ENCODE measurements at places on chromosomes 11 and 22.

DNA sequence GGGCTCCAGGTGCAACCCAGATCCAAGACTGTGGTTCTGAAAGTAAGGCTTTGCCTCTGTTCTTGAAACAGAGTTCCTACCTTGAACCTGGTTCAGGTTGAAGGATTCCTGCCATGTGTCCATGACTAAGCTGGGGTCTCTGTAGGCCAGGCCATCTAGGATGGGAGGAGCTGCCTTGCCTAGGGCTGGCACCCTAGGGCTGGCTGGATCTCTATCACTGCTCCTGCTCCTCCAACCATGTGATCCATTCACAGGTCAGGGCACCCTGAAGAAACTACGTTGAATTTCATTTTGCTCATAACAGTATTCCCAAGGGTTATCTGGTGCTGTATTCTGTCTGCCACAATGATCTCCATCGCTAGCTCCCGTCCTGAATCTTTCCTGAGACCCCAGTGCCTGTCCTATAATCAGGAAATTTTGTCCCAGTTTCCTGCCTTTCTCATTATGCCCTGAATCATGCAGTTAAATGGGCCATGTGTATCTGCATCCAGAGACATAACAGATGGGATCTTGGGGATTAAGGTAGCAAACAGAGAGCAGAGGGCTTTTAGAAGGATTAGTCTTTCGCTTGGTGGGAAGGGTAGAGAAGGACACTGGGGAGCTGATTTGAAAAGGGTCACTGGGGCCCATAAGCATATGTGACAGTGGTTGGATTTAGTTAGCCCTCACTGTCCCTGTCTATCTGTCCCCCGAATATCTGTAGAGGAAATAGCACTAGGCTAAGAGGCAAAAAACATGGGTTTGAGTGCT, 98.2 kb upstream of the MTMR2 start:
- no peak for DNase-seq

DNA sequence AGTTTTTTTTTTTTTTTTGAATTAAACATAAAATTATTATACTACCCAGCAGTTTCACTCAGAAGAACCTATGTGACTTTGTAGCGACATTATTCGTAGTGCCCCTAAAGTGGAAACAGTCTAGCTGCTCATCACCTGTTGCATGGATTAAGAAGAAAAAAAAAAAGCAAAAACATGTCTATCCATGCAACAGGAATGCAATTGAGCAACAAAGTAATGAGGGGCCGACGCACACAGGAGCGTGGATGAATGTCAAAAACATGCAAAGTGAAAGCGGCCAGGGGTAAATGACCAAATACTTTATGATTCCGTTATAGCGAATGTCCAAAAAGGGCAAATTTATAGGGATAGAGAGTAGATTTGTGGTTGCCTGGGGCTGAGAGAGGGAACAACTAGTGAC, 16.3 kb downstream of the MYO18B start:
- no peak for DNase-seq

- no peak for DNase-seq
Observed at GRCh38 chr11:115244296-115244695, 259.9 kb downstream of the CADM1 start.

DNA sequence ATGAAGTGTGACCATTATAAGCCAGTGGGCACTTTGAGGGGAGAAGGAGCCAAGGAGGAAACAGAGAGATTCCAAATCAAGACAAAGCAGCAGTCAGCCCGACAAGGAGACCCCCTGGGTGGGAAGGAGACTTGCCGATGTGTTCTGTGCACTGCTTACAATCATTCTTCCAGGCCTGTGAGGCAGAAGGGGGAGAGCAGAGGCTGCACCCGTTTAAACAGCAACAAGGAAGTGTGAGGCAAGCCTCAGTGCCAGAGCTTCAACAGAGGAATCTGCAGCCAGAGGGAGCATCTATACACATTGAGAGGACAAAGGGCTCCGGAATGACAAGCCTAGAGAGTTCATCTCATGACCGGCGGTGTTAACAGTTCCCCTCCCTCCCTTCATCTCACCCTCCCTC, 121.1 kb downstream of the NXPE2 start:
- no peak for DNase-seq

- DNase-seq: no peak
Observed at GRCh38 chr11:47257517-47258316, at the start of gene NR1H3. NR1H3 (plus strand) TSS chr11:47257996; CDS start chr11:47259217, 1,221 bp downstream.

DNA sequence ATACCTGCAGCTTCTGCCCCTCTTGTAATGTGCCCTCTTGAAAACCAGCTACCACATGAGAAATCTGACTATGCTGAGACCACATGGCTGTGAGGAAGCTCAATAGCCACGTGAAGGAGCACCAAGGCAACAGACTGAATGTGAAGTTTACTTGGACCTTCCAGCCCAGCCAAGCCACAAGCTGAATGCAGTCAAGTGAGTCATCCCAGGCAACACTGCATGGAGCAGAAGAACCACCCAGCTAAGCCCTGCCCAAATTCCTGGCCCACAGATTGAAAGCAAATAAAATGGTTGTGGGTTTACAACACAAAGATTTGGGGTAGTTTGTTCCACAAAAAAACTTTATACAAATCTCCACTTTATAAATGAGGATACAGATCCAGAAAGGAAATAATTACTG, 114.5 kb downstream of the TIMP3 start:
- no peak for DNase-seq

GRCh38 chr11:71456831-71457230, 3.8 kb downstream of the NADSYN1 start:
- no peak for DNase-seq

GRCh38 chr11:87422566-87422965, 384.8 kb downstream of the TMEM135 start:
- DNase-seq: no peak

DNA sequence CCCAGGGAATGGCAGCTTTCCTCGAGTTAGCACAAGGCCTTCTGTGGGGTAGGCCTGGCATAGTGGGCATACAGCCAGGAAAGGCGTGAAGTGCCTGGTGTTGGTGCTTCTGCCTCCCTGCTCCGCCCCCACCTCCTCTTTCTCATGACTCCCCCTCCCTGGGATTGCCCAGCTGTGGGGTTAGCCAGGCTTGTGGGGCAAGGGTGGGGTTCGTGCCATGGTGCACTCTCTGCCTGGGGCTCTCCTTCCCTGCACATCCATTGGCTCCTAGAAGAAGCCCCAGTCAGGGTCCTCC, 236.8 kb upstream of the NCAM1 start:
- DNase-seq: no peak

DNA sequence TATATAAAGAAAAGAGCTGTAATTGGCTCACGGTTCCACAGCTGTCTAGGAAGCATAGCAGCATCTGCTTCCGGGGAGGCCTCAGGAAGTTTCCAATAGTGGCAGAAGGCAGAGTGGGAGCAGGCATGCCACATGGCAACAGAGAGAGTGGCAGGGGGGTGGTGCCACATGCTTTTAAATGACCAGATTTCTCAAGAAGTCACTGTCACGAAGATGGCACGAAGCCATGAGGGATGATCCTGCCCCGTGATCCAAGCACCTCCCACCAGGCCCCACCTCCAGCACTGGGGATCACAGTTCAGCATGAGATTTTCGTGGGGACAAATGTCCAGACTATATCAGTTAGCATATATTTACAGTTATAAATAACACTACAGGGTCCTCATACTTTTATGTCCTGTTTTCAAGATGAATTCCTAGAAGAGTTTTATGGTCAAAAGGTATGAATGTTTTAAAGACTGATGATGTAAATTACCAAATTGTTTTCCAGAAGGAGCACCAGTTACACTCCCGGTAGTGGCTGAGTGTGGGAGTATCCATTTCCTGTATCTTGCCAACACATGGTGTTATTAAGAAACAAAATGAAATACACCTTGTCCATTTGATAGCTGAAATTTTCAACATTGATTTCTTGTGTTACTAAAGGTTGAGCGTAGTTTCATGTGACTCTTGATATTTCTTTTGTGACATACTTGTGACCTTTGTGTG, 19.2 kb downstream of the FAM118A start:
- DNase-seq: no peak

- no peak for DNase-seq
Observed at GRCh38 chr22:46460857-46461256, 76.6 kb downstream of the CELSR1 start.

GRCh38 chr11:80365076-80365725, 924.4 kb upstream of the TENM4 start:
- peak; percentile 3 for DNase-seq

- DNase-seq: no peak
Observed at GRCh38 chr11:11035331-11035730, 177.5 kb upstream of the ZBED5 start.

GRCh38 chr11:26227301-26227746, 104.6 kb upstream of the ANO3 start:
- DNase-seq: peak; percentile 19

GRCh38 chr11:3148255-3148989, 16.7 kb downstream of the OSBPL5 start:
- no peak for DNase-seq

- peak; percentile 41 for DNase-seq
Observed at GRCh38 chr11:121763526-121763925, 310.8 kb upstream of the SORL1-AS1 start.
